ENCODE measurements at places on chromosomes 2 and 18.

GRCh38 chr2:178295115-178295514, 100.8 kb downstream of the OSBPL6 start:
- DNase-seq, result no peak

- DNase-seq, result no peak
Measured at GRCh38 chr2:219287580-219288265, 8.6 kb downstream of the DNAJB2 start.

DNA sequence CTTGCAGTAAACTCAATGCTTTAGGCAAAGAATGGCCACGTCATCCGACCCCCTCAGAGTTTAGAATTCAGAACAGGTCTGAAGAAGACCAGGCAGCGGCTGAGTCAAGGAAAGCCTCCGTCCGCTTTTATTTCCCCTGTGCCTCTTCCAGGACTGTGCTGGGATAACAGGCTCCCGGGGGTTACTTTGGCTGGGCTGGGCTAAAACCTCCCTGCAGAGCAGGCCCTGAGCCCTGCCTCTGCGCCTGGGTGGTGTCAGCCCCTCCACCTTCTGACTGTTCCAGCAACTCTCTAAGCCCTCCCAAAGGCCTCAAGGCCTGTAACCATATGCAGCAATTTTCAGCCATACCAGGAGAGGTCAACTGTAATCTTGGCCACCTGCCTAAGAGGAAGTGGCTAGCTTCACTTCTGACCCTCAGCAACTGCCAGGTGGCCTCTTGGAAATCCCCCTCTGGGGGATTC, 166.5 kb downstream of the RPIA start:
- no peak for DNase-seq

GRCh38 chr2:190740449-190740848, 91.6 kb downstream of the NAB1 start:
- no peak for DNase-seq

DNA sequence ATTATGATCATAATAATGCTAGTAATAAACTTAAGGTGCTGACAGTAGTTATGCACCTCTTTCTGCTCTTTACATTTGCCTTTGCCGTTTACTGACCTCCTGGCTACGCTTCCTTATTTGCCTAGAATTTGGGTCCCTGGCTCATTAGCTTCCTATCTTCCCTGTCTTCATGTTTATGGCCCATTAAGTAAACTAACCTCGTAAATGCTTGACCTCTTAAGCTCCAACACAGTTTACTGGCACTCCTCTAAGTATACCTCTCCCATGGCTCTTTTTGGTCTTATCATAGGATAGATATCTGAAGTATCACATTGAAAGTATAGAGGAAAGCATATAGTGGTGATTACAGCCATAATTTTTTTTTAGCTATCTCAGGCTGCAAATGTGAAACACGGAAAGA, 657.3 kb upstream of the SLC39A10 start:
- no peak for DNase-seq

DNA sequence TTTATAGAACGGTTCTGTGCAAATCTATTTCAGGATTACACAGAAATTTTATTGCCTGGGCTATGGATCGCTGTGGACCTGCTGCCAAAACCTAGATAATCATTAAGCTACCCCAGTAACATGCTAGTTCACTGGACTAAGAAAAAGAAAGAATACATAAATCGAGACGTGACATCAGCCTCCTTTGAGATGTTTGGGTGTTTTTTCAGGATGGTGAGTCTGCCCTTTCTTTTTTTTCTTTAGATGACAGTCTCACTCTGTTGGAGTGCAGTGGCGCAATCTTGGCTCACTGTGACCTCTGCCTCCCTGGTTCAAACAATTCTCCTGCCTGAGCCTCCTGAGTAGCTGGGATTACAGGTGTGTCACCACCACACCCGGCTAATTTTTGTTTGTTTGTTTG, 52.0 kb downstream of the FHOD3 start:
- no peak for DNase-seq

DNA sequence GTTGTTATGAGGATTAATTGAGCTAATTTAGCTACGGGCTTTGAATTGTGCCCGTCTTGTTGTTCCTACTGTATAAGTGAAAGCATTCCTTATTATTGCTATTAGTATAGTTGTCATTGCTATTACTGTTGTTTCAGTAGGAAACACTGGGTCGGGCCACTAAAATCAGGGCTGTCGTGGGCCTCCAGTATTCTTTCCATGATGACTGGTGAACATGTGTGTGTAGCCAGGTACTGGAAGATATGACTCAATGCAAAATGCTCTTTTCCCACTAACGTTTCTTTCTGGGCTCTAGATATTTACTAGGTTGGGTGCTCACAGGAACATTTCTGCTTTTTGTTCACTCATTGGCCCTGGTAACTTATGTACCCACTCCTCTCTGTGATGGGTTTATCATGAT, 4.9 kb downstream of the TTL start:
- no peak for DNase-seq

DNA sequence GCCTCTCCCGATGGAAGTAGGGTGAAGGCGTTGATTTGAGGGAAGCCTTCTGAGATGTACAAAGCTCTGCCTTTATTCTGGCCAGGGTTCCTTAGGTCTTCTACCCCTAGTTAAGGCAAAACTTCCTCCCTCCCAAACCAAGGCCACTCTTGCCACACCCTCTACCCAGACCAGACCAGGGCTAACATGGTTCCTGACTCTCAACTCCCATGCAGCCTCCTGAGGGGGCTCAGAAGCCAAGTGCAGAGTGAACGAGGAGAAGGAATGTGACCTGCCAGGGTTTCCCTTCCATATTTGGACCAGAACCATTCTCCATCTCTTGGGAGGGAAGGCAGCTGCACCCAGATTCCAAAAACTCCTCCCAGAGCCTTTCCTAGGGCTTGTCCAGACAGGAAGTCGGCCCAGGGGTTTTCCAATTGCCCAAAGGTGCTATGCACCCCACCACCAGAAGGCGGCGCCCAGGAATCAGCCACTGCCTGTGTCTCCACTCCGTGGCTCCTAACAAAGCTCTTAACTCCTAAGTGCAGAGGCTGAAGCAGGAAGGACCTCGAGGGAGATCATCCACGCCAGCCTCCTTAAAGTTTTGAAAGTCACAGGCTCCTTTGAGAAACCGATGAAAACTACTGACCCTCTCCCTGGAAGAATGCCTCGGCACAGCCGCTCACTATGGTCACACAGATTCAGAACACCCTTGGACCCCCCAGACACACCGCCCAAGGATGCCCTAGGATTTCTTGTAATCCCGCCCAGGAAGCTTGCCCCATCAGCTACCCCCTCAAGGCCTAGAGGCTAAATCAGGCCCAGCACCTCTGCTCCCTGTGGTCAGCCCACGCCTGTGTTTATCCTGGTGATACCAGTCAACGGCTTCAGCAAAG, 157.8 kb downstream of the SMAD2 start:
- DNase-seq, result peak; percentile 55

GRCh38 chr2:47354848-47355204, 48.1 kb upstream of the MSH2 start:
- no peak for DNase-seq

- DNase-seq, result no peak
Measured at GRCh38 chr18:6830916-6831315, 101.4 kb downstream of the ARHGAP28 start.

DNA sequence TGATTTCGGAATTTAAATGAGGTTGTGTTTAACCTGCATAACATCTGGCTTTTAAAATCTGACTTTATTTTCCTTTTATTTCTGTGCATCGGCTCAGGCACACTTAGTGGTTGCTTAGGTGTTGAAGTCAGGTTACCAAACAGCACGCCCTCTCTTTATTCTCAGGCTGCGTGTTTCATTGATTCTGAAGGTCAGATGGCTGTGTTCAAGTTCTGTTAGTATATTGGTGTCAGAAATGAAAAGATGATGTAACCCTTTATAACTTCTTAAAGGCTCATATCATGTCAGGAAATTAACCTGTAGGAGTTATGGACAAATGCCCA, 246.5 kb downstream of the LDLRAD4 start:
- DNase-seq, result no peak

DNA sequence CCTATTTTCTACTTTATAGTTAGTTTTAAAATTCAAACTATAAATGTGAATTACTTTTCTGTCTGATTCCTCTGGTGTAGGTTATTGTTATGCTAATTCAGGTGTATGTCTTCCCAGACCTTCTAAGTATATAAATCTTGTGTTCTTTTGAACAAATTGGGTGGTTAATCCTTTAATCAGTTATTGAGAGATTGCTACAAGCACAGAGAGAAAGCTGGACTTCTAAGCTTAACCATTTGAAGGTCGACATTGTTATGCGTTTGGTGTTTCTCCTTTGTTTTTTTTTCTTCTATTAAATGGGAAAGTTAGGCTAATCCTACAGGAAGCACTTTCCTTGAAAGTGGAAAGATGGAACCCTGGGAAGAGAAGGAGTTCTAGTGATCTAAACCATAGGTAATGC, 592.6 kb downstream of the SLC4A3 start:
- no peak for DNase-seq

DNA sequence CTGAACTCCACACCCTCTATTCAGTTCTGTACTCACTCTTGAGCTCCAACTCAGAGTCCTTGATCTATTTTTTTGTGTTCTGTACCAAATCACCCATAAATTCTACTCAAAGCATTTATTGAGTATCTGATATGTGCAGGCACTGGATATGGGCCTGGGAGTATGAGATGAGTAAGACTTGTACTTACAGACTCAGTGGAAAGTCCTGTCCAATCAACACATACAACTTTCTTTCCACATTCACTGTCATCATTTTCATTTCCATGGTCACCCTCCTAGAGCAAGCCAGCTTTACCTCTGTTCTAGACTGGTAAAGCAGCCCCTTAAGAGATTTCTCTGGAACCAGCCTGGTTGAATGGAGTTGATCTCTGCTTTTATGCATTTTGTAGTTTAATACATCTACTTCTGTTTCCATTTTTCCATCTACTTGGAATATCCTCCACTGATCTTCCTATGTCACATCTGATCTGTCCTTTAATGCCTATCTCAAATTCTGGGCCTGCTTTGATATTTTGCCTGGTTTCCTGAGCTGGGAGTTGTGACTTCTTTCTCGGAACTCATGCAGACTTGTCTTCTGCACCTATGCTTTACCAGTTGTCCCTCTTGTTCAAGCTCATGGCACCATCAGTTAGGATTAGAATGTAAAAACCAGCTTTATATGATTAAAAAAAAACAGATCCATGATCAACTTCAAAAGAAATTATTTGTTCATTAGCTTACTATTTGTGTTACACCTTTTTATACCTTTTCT, 96.9 kb upstream of the GLS start:
- DNase-seq, result no peak

GRCh38 chr2:40374543-40375240, 77.2 kb downstream of the SLC8A1 start:
- DNase-seq, result no peak

GRCh38 chr2:204896146-204896545, 350.9 kb downstream of the PARD3B start:
- DNase-seq, result no peak

- no peak for DNase-seq
Measured at GRCh38 chr2:140526575-140526974, 1604.2 kb downstream of the LRP1B start.

DNA sequence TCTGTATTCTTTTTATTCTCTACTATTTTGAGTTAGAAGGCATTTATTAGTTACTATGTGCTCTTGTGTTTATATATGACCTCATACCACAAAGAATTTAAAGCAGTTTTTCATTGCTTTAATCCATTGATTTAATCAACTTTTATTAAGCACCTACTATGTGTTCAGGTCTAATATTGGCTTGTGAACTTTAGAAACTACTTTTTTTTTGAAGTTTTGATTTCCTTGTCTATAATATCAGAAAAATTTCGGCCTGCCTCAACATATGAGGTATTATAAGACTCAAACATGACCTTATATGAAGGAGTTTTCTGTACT, 117.7 kb downstream of the ZNF521 start:
- DNase-seq, result no peak

DNA sequence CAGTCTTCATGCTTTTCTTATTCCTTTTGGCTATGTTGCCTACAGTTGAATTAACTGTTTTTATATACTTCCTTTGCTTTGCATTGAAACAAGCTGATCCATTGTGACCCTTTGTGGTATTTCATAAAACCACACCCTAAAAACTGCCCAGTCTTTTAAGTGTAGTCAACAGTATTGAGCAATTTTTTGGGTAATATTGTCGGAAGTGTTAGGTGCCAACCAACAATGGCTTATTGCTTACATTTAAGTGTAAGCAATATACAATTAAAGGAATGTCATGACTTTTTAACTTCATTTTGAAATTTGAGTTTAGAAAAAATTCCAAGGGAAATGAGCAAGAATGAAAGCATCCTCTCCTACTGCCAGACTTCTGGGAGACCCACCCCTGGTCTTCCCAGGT, 174.1 kb downstream of the NEDD4L start:
- DNase-seq, result no peak

- DNase-seq, result no peak
Measured at GRCh38 chr18:75638776-75639471, 211.4 kb upstream of the SMIM21 start.
